ENCODE measurements at places on chromosomes 4 and X.

DNA sequence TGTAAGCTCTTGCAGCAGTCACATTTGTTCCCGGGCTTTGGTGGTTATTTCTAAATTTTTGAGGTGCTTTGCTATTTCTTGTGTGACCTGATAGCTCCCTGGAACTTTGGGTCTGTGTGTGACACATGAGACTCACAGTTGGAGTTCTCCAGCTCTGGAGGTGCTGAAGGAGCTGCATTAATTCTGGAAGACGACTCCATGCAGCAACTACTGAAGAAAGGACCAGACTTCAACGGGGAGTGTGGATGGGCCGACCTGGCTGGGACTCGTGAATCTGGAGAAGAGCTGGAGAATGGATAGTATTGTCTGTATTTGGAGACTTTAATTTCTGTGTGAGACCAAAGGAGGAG is 1.5 kb downstream of the MRFAP1 start:
- no peak for DNase-seq

DNA sequence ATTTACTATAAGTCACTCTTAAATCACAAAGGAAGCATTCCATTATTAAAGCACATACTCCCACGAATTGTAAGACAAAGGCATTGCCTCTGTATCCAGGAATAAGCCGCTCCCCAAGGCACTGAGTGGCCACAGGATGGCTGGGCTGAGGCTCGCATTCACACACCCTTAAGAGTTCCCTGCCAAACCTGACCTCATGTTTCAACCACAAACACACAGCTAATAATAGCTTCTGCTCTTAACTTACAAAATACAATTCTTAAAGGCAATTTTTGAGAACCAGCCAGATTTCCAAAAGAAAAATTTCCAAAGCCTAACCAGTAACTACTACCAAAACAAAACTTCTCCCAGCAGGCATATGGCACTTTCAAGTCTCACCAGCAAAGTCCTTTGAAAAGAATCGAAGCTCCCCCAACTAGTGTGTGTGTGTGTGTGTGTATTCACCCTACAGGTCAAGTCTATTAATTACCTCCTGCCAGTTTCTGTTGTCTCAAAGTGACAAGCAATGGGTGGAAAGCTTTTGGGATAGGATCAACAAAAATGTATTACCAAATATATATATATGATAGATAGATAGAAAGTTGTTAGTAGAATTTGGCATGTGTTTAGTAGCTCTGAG is 36.0 kb downstream of the ARHGAP6 start:
- DNase-seq, result peak; percentile 65

DNA sequence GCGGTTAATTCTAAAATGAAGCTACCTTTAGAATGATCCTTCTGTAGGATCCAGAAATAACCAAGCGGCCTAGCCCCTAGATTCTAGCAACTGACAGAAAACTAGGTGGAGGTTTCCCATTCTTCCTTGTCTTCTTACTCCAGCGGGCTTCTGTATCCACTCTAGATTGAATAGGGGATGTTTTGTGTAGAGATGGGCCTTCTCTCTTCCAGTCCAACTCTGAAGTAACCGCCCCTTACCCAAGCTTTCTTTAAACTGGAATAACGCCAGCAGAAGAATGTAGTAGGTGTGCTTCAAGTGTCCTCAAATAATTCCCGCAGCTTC is 386 bp upstream of the TMEM184C start:
- DNase-seq, result no peak

- DNase-seq, result no peak
Observed at GRCh38 chrX:47863187-47863586, 26.5 kb downstream of the ZNF81 start.

DNA sequence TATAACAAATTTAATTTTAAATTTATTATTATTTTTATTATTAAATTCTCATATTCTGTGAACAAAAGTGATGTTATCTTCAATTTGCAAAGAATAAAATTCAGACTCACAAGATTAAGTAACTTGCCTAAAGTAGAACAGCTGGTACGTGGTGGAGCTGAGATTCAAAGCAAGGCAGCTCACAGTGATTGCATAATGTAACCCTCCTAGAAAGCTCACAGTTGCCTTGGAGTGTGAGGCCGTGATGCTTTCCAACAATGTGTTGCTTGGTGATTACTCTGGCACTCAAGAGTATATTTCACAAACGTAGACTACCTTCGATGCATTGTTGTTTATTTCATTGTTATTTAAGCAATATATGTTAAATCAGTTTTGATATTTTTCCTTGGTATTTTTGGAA is 1039.2 kb upstream of the PABPC4L start:
- DNase-seq, result peak; percentile 14

DNA sequence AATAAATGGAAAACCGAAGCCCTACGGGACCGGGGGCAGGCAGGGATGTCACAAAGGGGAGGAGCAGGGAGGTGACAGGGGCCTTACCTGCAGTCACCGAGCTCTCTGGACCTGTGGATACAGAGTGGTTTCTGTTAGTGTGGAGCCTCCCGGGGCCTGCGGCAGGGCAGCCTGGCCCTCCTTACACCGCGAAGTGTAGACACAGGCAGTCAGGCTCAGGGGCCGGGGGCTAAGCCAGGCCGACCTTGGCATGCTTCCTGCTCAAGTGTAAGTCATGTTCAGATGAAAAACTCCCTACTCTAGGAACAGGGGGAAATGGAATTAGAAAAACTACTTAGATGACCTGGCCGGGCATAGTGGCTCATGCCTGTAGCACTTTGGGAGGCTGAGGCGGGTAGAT is 4.3 kb downstream of the FAM3A start:
- DNase-seq, result no peak

- peak; percentile 60 for DNase-seq
Observed at GRCh38 chrX:115330498-115331168, 41.1 kb downstream of the LUZP4 start.

DNA sequence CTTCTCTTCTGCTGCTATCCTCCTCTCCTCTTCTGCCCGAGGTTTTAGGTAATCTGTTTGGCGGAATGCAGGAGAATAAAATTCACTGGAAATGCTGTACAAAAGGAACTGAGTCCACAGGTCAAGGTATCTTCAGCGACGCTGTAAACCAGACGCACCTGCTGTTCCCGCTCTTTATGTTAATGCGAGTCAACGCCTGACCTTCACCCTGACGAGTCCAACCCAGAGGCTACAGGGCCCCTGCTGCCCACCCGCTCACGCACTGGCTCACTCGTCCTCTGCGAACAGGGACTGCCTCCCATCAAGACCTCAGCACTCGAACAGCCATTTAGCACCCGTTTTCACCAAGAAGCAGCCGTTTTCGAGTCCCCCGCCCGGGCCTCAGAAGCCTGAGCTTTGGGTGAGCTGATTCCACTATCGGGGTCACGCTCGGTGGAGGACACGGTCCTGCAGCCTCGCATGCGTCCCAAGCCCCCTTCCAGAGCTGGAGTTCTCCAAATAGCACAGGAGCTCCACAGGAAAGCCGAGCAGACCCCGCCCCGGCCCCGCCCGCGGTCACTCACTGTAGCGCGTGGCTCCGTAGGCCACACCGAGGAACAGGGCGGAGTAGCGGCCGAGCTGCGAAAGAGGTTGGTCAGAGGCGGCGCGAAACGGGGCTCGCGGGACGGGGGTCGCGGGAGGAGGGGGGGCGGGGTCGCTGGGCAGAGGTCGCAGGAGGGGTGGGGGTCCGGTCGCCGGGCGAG is 556 bp downstream of the ATP5ME start:
- DNase-seq, result no peak

DNA sequence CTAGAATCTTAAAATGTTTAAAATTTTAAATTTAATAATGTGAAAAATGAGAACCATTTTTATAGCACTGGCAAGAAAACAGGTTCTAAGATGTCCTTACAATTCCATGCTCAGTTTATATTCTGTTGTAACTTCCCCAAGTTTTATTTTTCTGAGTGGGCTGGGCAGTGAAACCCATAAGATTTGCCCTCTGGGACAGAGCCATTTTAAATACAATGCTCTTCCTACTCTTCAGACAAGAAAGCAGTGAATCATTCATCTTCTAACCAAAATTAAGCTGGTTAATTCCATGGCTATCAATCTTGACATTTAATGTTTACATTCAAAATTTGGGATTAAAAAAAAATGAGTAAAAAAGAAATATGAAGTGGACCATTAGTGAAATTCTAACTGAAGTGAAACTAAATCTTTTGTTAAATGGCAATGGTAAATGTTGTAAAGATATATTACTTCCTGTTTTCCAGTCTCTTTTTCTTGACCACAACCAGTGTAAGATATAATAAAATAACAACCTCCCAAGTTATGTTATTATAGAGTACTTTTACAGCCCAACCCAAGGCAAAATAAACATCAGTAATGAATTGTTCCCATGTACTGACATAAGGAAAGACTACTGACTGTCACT is 37.2 kb upstream of the PTPN13 start:
- DNase-seq, result peak; percentile 7

DNA sequence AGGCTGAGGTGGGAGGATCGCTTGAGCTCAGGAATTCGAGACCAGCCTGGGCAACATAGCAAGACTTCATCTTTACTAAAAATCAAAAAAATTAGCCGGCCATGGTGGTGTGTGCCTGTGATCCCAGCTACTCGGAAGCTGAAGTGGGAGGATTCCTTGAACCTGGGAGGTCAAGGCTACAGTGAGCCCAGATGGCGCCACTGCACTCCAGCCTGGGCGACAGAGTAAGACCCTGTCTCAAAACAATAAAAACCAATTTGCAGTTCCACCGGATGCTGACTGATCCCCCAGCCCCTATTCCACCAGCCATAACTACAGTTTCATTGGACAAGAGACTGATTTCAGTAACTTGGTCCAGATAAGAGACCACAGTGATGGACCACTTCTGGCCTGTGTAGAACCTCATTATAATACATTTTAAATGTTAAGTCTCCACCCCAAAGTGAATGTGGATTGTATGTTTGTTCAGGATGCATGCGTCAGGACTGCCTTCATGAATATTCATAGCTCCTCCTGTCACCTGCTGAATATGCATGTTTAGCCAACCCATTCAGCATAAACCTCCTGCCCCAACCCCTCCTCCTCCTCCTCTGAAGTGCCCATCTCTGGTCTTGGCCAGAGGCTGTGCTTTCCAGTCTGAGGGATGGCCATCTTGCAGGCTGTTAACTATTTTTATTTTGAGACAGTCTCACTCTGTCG is 2.3 kb upstream of the SLBP start:
- DNase-seq, result no peak

- DNase-seq, result peak; percentile 68
Observed at GRCh38 chrX:140762061-140762460, 52.5 kb downstream of the LINC00632 start.

GRCh38 chr4:25984796-25985195 is 70.8 kb downstream of the SMIM20 start:
- DNase-seq, result no peak

- no peak for DNase-seq
Observed at GRCh38 chr4:161291222-161291621, 872.6 kb downstream of the FSTL5 start.

- peak; percentile 0 for DNase-seq
Observed at GRCh38 chrX:33379839-33380238, 168.5 kb upstream of the DMD start.

DNA sequence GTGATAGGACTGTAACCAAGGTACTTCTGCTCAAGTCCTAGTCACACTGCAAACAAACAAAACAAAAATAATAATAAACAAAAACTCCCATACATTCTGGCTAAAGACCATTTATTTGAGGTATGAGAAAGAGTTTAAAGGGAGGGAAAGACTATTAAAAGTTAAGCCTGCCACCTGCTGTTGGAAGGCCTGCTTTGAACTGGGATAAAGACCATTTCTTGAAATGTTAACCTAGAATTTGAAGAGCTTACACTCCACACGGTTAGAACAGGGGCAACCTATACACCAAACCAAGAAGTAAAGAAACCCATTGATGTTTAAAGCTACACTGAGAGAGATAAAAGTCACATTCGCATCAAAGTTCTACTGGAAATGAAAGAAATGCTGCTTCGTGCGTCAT is 548.7 kb upstream of the DIPK2B start:
- DNase-seq, result peak; percentile 18

DNA sequence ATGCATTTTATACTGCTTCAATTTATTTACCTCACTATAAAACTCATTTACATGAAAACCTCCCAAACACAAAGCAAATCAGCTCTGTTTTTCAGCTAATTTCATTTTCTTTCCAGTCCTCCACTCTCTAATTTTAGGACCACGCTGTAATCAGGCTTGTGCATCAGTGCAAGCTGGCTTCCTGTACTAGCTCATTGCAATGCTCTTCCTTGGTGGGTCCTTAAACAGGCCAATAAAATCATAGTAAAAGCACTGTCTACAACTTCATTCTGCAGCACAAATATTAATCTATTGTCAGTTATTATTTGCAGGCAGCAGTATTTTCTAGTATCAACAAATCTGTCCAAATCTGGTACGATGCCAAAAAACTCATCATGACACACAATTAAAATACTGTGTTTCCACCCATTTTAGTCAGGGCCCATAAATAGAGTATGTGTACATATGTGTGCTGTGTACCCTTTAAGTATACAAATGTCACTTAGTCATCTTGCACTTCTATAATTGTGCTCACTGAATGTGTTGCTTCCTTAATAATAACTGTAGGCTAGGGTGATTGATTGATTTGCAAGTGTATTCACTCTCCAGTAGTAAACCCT is 178.2 kb upstream of the HCCS start:
- DNase-seq, result peak; percentile 34

GRCh38 chr4:85498068-85498733 is 23.3 kb downstream of the ARHGAP24 start:
- DNase-seq, result peak; percentile 75

DNA sequence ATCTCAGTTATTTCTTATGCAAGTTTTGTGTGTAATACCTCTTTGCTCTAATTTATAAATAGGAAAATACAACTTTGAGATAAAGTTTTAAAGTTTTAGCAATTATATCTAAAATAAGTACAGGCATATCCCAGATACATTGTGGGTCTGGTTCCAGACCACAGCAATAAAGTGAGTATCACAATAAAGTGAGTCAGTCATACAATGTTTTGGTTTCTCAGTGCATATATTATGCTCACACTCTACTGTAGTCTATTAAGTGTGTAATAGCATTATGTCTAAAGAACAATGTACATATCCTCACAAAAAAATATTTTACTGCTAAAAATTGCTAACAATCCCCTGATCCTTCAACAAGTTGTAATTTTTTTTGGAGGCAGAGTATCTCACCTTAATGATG is 49.2 kb downstream of the ANAPC10 start:
- DNase-seq, result peak; percentile 13

GRCh38 chr4:138897811-138898226 is 117.8 kb upstream of the NOCT start:
- peak; percentile 86 for DNase-seq

DNA sequence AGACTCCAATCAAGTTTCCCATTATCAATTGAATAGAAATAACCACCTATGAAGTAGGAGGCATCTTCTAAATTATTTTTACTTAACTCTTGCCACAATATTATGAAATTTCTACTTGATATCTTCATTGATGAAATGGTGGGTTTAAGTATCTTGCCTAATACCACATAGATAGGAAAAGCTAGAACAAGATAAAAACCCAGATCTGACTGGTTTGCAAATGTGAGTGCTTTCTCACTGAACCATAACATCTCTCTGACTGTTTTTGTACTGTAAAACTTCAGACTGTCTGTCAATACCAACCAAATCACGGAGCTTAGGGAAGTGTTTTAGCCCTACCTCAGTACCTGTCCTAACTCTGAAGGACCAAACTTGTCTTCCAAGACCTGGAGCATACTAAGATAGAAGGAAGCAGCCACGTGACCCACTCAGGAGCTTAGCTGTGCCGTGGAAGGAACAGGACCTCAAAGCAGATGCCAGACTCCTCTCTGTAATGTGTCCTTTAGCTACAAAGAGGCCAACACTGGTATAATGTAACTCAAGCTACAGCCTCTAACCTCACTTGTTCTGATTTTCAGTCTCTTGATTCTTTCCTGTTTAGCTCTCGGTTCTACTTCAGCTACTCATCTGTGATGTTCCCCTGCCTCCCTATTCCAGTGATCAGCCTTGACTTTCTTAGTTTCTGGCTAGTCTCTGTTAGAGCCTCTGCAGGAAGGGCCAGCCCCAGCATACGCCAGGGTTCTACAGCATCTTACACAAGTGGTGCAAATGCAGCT is 84.4 kb downstream of the LRP2BP start:
- no peak for DNase-seq

Data from fibroblast of skin of right quadriceps (primary cell).